Body of pancreas (tissue), 4 donors: ENCODE measurements at places on chromosomes 1 and 21.
A peak's percentile ranks its signal among the peaks of the same experiment; 100 is the strongest.

GRCh38 chr1:204373911-204374310 is 14.2 kb upstream of the PLEKHA6 start:
- no peak overlapping the region for H3K27ac ChIP-seq
- H3K27me3 ChIP-seq = no peaks in the 10 kb centered on the region
- no peaks in the 10 kb centered on the region for H3K36me3 ChIP-seq
- no peak overlapping the region for H3K4me3 ChIP-seq
- no peak for DNase-seq

DNA sequence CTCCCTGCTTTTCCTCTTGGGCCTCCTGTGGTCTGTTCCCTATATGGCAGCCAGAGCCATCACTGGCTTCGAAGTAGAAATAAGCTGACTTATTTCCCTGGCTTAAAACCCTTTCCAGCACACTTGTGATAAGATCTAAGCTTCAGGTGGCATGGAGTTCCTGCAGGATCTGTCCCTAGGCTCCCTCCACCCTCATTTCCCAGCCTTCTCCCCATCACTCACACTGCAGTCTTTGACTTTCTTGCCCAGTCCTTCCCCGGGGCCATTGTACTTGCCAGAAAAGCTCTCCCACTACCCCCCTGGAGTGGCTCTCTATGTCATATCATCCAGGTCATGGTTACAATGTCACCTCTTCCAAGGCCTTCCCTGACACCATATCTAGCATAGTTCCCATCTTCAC is 55.8 kb downstream of the KCNJ6 start:
- H3K27ac ChIP-seq = no peak overlapping the region
- no peaks in the 10 kb centered on the region for H3K27me3 ChIP-seq
- H3K36me3 ChIP-seq = no peaks in the 10 kb centered on the region
- no peak for DNase-seq
- H3K4me1 ChIP-seq = peaks cover 7% of the 10 kb centered on the region

DNA sequence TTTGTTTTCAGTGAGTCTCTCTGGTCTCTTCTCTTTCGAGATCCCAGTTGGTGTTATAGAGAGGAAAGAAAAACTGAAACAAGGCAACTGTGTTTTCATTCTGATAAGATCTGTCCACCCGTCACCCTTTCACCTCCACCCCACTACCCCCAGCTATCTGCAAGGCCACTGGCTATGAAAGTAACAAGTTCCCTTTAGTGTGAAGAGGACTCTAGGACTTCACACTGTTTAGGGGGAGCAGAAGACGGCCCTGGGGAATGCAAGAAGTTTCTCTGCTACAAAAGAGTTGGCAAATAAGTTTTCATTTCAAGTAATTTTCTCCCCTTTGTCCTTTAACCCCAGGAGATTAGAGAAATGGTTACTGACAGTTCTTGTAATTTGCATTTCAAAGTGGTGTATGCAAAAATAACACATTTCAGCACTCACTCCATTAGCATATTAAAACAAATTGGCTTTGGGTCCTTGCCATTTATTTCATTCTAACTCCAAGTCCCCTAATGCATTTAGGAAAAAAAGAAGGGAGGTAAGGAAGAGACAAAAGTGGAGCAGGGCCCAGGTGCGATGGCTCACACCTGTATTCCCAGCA is 79.6 kb upstream of the PPM1J start:
- H3K27me3 ChIP-seq = no peaks in the 10 kb centered on the region
- H3K4me3 ChIP-seq = no peak overlapping the region
- no peak for DNase-seq
- H3K36me3 ChIP-seq = no peaks in the 10 kb centered on the region
- H3K27ac ChIP-seq = no peak overlapping the region

DNA sequence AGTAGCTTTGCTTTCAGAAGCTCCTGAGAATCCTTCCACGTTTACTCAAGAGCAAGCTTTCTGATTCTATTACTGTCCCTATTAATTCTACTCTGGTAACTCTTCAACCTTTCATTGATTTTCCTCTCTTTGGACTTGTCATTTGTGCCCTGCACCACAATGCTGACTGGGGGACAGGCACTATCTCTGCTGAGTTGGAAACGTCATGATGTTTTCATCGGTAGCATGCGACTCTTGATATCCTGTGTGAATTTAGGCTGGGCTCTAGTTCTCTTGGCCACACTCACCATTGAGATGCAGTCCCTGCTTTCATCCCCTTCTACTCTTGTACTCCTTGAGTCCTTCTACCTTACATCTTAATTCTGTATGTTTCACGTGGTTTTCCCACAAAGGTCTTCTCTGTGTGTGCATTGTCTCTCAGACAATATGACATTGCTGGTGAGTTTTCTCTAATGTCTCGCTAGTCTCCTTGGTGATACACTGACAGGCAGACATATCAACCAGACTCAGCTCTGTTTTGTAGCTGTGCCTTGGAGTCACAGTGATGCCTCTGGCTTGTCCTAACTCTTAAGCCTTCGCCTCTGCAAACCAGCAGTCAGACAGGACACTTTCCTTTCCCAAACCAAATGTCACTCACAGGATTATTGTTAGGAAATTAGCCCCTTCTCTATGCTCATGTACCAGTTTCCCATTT is 223.6 kb upstream of the ADGRL2 start:
- H3K4me1 ChIP-seq = no peaks in the 10 kb centered on the region
- no peak overlapping the region for H3K27ac ChIP-seq
- H3K36me3 ChIP-seq = no peaks in the 10 kb centered on the region
- DNase-seq = no peak

GRCh38 chr1:98019747-98020146 is 98.9 kb upstream of the DPYD start:
- no peak overlapping the region for H3K27ac ChIP-seq
- H3K27me3 ChIP-seq = no peaks in the 10 kb centered on the region
- H3K4me3 ChIP-seq = no peak overlapping the region
- DNase-seq = no peak
- H3K36me3 ChIP-seq = no peaks in the 10 kb centered on the region
- H3K4me1 ChIP-seq = no peaks in the 10 kb centered on the region

DNA sequence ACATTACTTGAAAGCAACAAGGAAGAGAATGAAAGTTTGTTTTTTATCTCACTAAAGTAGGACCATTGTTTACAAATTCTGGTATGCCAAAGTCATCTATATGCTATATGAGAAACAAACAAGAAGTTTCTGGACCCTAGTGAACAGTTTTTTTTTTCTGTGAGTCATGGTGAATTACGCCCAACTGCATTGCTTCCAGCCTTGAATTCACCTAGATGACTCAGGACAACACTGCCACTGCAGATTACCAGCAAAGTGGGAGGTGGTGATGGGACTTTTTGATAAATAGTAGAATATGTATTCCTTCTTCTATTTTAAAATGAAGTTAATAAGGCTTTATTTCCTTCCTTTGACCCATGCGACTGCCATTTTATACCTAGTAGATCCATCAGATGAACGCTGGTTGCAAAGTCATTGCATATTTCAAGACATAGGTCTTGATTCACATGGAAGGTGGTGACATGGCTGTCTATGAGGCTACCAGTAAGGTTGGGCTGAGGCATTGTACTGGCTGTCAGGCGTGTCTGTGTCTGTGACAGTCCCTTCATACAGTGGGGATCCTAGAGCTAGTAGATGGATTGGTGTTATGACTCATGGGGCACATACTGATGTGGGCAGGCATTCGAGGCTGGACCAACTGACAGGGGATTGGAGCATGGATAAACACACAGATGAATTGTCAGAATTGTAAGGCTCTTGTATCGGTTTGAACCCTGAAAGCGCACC is 49.1 kb upstream of the APOBEC4 start:
- H3K36me3 ChIP-seq = no peaks in the 10 kb centered on the region
- no peaks in the 10 kb centered on the region for H3K27me3 ChIP-seq
- no peak overlapping the region for H3K27ac ChIP-seq
- no peak overlapping the region for H3K4me3 ChIP-seq
- peaks cover 10% of the 10 kb centered on the region for H3K4me1 ChIP-seq

GRCh38 chr1:65235867-65236805 is 73.2 kb upstream of the DNAJC6 start:
- no peak overlapping the region for H3K27ac ChIP-seq
- no peak for DNase-seq
- H3K27me3 ChIP-seq = no peaks in the 10 kb centered on the region
- no peak overlapping the region for H3K4me3 ChIP-seq
- no peaks in the 10 kb centered on the region for H3K4me1 ChIP-seq

- H3K36me3 ChIP-seq = peaks cover 7% of the 10 kb centered on the region
- H3K27me3 ChIP-seq = no peaks in the 10 kb centered on the region
- no peak for DNase-seq
- H3K27ac ChIP-seq = no peak overlapping the region
- H3K4me3 ChIP-seq = no peak overlapping the region
Observed at GRCh38 chr1:112538883-112539282, 30.1 kb downstream of the WNT2B start.

GRCh38 chr1:21586846-21587601 is 77.8 kb downstream of the ALPL start:
- no peaks in the 10 kb centered on the region for H3K27me3 ChIP-seq
- no peaks in the 10 kb centered on the region for H3K36me3 ChIP-seq
- no peak overlapping the region for H3K4me3 ChIP-seq
- no peak overlapping the region for H3K27ac ChIP-seq
- DNase-seq = peak; percentile 85
